Cerebellar nuclear complex (tissue), 1 donor: ENCODE measurements at places on chromosomes 5 and 9.

- no peak for DNase-seq
These were observed 93.0 kb upstream of the PAPPA start for GRCh38 chr9:116060631-116061030.

DNA sequence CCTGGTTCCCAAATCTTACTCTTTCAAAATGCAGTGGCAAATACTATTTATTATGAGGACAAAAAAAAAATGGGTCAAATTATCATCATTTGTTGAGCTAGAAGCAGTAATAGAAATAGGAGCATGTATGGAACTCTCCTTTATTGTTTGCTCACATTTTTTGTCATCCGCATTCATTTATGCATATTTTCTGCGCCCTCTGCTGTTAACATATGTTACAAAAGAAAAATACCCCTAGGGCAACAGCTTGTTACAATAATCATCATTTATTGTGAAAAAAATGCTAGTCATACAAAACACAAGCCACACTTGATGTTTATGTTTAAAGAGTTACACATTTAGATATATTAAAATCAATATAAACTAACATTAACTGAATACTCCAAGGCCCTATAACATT is 328.2 kb downstream of the TUSC1 start:
- no peak for DNase-seq

DNA sequence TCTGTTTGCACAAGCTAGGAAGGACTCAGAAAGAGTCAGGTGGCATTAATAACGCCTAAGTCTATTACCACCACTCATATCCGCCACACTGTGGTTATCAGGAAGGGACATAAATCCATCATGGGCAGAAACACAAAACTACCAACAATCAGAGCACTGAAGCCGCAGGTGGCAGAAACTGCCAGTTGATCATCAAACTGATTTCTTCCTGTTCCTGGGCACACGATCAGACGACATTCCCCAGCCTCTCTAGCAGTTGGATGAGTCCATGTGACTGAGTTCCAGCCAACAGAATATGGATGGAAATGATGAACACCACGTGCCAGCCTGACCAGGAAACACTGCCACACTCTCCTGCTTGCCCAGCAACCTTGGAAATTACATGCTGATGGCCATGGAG is 181.7 kb downstream of the ELAVL2 start:
- DNase-seq, result no peak

- no peak for DNase-seq
These were observed 761 bp downstream of the CCT5 start for GRCh38 chr5:10250806-10251276.

GRCh38 chr5:135650081-135650480 is 71.3 kb upstream of the CXCL14 start:
- DNase-seq, result no peak

DNA sequence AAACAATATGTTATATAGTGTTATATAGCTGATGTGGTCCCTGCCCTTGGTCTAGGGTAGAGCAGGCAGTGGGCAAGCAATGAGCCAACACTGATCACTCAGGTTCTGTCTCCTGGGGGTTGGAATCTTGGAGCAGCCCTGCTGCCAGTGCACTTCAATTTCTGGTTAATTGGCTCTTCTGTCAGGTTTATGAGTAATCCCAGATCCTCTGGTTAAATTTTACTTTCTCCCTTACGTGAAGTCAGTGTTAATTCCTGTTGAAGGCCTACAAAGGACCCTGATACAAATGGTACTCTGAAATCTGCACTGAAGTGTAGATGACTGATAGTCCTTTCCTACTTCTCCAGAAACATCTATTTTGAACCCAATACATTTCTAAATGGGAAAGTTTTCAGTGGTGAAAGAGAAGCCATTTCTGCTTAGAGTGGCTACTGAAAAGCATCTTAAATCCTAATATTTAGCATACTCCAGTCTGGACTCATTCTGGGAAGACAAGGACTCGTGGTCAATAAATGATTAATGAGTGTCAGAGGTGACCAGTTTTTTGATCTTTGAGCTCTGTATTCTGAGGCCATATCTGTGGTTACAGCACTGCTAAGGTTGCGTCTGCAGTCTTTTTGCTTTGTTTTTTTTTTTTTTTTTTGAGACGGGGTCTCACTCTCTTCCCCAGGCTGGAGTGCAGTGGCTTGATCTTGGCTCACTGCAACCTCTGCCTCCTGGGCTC is 442.4 kb downstream of the KIF4B start:
- DNase-seq, result no peak

DNA sequence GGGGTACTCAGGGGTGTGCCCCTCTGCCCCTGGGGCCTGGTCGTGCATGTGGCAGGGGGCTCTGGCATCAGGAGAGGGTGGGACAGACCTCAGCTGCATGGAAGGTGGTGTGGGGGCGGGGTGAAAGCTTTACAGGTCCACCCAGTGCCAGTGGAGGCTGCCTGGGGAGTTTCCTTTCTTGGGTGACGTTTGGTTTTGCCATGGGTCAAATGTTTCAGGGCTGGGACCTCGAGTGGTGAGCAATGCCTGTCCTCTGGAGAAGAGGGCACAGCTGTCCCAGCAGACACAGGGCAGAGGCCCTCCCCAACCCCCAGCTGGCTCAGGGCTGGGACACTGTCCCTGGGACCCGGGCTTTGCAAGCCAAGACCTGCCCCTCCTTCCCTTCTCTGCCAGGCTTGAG is 3.6 kb downstream of the RXRA start:
- DNase-seq, result no peak

DNA sequence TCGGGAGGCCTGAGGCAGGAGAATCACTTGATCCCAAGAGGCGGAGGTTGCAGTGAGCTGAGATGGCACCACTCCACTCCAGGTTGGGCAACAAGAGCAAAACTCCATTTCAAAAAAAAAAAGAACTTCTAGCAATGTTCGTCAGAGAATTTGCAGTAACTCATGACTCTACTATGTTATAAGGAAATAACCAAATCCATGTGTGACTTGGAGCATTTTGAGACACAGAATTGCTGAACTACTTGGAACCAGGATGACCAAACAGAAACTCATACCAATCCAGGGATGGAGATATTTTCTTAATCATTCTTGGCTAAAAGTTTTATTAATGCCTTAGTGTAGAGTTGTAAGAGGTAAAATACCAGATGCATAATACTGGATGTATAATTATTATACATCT is 99.9 kb upstream of the BNC2 start:
- DNase-seq, result no peak

DNA sequence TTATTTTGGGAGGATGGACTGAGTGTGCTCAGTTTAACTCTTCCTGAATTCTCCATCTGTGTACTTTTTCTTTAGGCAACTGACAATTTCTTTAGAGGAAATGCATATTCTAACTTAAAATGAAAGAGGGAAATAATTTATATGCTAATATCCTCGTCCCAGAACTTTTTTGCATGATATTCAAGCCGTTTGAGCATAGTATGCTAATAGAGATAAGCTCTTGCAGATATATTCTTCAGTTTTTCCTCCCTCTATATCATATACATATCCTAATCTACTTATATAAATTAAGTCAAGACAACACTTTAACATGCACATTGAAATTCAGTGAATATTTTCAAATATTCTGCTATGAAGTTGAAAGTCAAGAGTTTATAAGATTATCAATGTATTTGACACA is 84.7 kb downstream of the YTHDC2 start:
- no peak for DNase-seq

- no peak for DNase-seq
These were observed 119.9 kb upstream of the DAP start for GRCh38 chr5:10880934-10881333.

DNA sequence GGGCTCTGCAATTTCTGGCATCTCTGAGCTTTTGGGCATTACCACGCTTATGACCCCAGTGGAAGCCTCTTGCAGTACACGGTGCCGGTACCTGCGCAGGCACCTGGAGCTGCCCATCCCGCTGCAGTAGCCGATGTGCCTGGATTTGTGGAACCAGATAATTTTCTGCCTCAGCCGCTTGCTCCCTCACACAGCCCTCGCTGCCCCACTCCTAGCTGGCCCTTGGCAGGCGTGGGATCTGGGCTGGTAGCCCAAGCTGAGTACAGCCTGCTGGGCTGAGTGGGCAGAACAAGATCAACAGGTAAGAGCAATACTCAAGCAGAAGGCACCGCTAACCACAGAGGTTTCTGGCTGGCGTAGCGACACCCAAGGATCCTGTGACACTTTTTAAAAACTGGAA is 1808.8 kb upstream of the ACO1 start:
- DNase-seq, result no peak

DNA sequence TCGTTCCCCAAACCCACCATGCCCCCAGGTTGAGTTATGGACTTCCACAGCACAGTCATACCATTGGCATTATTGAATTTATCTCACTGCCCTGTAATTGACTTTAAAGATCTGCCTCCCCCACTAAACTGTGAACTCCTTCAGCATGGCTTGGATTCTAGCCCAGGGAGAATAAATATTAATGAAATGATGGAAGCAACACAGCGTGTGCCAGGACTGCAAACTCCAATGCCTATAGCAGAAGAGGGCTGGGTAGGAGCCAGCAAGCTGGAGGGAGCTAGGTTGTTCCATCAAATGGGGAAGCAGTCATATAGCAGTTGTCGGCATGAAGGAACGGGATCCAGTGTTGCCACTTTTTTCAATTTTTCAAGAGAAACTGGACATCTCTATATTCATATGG is 69.0 kb upstream of the MSX2 start:
- DNase-seq, result no peak

DNA sequence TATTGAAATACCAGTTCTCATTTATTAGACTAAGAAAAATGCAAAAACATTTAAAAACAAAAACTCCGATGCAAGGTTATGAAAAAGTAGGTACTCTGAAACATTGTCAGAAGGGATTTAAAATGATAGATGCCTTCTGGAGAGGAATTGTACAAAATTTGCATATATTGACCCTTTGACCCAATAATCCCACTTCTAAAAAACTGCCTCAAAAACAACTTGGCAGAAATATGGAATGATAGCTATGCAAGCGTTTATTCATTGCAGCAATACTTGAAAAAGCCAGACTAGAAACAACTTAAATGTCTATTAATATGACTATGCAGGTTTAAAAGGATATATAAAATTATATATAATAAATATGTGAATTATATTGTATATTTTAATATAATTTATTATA is 118.4 kb downstream of the PLK2 start:
- DNase-seq, result no peak

DNA sequence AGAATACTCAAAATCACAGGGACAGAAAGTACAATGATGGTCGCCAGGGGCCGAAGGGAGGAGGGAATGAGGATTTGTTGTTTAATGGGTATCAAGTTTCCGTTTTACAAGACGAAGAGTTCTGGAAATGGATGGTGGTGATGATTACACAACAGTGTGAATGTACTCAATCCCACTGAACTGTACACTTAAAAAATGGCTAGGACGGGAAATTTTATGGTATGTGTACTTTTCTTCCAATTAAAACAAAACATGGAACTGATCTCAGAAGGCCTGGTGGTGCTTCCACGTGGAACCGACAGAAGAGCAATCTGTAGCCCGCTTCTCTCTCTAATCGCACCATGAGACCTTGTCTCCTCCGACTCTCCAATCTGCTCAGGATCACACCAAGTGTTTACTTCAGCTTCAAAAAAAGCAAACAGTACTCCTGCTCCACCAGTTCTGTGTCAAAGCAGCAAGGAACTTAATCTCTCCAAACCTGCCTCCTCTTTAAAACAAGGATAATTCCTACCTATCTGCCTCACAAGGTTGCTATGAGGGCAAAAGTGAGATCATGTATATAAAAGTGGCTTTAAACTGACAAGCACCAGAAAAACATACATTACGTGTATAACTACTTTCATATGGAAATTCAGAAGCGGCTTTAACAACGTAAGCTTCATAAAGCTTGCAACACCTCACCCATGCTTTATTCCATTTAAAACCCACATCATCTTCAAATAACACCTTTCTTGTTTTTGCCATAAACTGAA is 2.1 kb downstream of the ECPAS start:
- DNase-seq, result no peak

GRCh38 chr9:81552581-81552991 is 136.8 kb downstream of the TLE1 start:
- no peak for DNase-seq

DNA sequence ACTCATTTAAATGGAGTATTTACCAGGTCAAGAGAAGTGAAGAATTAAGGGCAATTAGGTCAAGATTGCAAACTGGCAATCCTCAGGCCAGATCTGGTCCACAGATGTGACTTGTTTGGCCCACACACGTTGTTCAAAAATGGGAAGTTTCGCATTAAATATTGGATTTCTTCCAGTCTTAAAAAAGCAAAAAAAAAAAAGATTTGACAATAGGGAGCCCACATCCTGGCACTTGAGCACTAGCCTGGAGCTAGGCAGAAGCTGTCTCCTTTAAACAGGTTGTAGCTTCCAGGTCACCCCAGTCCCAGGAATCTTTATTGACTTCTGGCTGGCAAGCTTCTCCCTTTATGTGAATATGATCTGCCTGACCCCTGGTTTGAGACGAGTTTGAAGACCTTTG is 520.4 kb downstream of the RAB3C start:
- no peak for DNase-seq

GRCh38 chr5:1522601-1523479 is 920 bp downstream of the LPCAT1 start:
- no peak for DNase-seq

DNA sequence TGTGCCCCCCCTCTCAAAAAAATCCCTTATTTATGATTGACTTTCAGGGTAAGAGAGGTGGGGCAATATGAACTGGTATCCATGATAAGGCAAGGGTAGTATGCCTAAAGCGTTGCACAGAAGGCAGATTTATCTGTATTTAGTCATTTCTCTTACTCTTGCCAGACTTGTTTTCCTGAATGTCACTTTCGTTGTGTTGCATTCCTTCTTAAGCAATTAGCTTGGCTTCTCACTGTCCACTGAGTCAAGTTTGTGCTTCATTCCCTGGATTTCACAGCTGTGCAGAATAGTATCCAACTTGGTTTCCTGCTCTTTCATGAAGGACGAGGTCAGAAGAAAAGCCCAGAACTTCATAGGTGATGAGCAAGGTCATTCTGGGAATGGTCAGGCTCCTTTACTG is 301.5 kb upstream of the ACTBL2 start:
- no peak for DNase-seq

DNA sequence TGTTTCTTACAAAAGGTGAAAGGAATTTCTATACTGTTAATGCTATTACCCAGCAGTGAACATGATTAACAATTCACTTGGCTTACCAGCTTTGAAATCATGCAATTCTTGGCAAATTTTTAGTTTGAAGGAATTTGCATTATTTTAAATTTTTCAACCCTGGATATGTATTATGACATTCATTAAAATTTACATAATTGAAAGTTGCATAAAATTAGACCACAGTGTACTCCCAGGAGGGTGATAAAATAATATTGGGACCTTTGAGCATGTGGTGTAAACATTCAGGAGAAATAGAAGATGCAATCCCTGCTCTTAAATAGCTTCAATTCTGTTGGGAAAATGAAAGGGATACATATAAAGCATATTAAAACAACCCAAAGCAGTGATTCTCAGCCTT is 412.2 kb upstream of the SGCD start:
- DNase-seq, result no peak

- DNase-seq, result no peak
These were observed 74.0 kb downstream of the NSG2 start for GRCh38 chr5:174119468-174119881.
